Hematopoietic multipotent progenitor cell (in vitro differentiated cells): ENCODE measurements at places on chromosomes 7 and 10.
A peak's percentile ranks its signal among the peaks of the same experiment; 100 is the strongest.

GRCh38 chr10:110725801-110726630 lies 81.9 kb downstream of the RBM20 start:
- DNase-seq = no peak

DNA sequence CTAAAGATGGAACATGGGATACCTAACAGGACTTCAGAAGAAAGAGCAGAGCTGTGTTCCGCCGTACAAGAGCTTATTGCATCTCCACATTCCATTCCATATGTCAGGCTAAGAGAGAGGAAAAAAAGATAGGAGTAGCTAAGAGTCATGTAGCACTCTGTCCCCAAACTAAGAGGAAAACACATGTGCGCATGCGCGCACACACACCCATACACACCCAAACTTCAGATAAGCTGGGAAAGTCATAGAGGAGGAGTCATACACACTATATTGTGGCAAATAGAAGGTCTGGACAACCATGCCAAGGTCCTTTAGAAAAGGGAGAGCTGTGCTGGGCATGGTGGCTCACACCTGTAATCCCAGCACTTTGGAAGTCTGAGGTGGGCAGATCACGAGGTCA lies 132.4 kb downstream of the RAB11FIP2 start:
- DNase-seq = no peak

- DNase-seq = no peak
Measured at GRCh38 chr7:33666531-33666930, 238.8 kb upstream of the BMPER start.

- DNase-seq = no peak
Measured at GRCh38 chr7:19146699-19147098, 1.5 kb upstream of the FERD3L start.

- DNase-seq = no peak
Measured at GRCh38 chr10:35797187-35797586, 155.1 kb upstream of the FZD8 start.

GRCh38 chr7:9937944-9938631 lies 1035.6 kb upstream of the PHF14 start:
- DNase-seq = no peak

DNA sequence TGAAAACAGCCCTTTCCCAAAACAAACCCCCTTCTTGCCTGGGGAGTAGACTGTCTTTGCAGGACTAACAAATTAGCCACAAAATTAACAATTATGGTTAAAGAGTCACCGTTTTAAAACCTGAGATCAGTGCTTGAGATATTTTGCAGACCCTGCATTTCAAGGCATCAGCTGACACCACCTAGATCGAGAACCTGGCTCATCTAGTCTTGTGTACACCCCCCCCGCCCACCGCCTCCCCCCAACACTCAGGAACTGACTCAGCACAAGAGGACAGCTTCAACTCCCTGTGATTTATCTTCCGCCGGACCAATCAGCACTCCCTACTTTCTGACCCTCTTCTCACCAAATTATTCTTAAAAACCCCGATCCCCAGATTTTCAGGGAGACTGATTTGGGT lies 737.1 kb downstream of the PHTF2 start:
- no peak for DNase-seq

GRCh38 chr7:99457050-99457649 lies 8.8 kb downstream of the ATP5MF start:
- DNase-seq = no peak

DNA sequence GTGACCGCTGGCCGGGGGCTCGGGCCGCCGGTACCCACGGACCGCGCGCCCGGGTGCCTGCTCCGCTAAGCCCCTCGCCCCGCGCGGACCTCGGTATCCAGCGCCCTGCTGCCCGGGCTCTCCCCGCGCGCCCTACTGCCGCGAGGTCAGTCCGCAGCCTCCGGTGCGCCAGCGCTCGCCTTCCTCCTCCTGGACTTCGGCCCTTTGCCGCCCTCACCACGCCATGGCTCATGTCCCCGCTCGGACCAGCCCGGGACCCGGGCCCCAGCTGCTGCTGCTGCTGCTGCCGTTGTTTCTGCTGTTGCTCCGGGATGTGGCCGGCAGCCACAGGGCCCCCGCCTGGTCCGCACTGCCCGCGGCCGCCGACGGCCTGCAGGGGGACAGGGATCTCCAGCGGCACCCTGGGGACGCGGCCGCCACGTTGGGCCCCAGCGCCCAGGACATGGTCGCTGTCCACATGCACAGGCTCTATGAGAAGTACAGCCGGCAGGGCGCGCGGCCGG lies 483 bp downstream of the GDF10 start:
- DNase-seq = no peak

GRCh38 chr10:26454891-26455290 lies 16.8 kb downstream of the APBB1IP start:
- no peak for DNase-seq

DNA sequence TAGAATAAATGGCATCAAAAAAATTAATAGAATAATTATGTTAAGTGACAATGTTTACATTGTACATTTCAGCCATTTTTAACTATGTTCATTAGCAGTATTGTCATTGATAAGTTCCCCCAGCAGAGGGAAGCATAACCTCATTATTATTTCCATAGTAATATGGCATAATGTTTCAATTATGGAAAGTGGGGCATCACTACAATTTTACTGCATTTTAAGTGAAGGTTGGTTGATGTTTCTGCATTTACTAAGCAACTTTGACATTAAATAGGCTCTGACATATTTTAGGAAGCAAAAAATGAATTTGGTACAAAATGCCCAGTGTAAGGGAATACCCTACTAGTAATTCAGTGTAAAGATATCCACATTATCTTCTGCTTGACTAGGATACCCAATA lies 218.3 kb downstream of the SEMA3A start:
- peak; percentile 4 for DNase-seq

DNA sequence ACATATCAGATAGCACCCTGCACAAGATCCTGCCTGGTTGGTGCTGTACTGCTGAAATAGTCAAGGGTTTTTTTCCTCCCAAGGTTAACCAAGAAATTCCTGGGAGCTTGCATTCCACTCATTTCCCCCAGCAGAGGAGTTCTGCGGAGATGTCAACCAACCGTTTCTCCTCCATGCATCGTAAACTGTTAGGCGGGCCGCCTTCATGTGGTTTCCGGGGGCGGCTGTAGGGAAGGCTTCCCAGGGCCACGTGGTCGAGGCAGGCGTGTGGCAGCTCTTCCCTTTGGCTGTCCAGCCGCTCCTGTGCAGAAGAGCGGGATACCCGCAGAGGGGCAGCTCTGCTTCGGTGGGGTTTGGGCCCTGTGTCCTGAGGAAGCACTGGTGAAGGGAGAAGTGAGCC lies 113.7 kb downstream of the RGS10 start:
- DNase-seq = no peak
